ENCODE measurements at places on chromosomes 2 and 18. TPM values are rescaled to one million over a fixed set of nuclear protein-coding genes. Genes with fewer than 3 reads are reported as not detected.

LYG1 gene
- total RNA-seq, result 1.1 TPM

HOXD8 gene
- total RNA-seq, result 13.3 TPM

ATOH8 gene
- total RNA-seq, result 69.4 TPM

ANTXR1 gene
- total RNA-seq, result 51.9 TPM

PFN4 gene
- not detected for total RNA-seq

CDH19 gene
- total RNA-seq, result 0.35 TPM

ATIC gene
- 88.4 TPM for total RNA-seq

Data from mesenteric fat pad (tissue), 1 donor.